ENCODE measurements at places on chromosomes 1 and 21. TPM values are rescaled to one million over a fixed set of nuclear protein-coding genes. Genes with fewer than 3 reads are reported as not detected.

The OR2L2 gene
- not detected for total RNA-seq

The KRTAP12-2 gene
- not detected for total RNA-seq

The RGS2 gene
- 10.7 TPM for total RNA-seq

The CR1 gene
- 3.7 TPM for total RNA-seq

DNA sequence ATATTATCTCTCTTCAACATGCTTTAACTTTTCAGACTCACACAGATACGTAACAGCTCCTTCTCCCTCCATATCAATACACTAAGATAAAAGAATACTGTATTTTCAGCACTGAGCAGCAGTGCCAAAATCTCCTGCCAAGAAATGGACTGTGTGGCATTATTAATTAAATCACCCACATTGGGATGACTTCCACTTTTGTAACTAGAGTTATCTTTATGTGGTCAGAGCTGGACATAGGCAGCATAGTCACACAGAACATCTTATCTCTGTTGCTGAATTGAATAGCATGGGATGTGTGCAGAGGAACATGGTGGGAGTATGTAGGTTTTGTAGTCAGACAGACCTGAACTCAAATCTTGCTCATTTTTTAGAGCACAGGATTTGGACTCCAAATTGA, 41.4 kb upstream of the CACYBP start:
- H3K4me3 ChIP-seq, result no peak overlapping the region
- DNase-seq, result no peak
- H3K27me3 ChIP-seq, result no peaks in the 10 kb centered on the region
- no peak overlapping the region for H3K27ac ChIP-seq

- no peak for DNase-seq
- H3K36me3 ChIP-seq, result no peaks in the 10 kb centered on the region
- no peaks in the 10 kb centered on the region for H3K27me3 ChIP-seq
- peaks cover 31% of the 10 kb centered on the region for H3K4me1 ChIP-seq
These were observed 4.6 kb downstream of the CD244 start for GRCh38 chr1:160858097-160858496.

- H3K4me3 ChIP-seq, result no peak overlapping the region
- DNase-seq, result no peak
- H3K27me3 ChIP-seq, result no peaks in the 10 kb centered on the region
- H3K4me1 ChIP-seq, result no peaks in the 10 kb centered on the region
- H3K36me3 ChIP-seq, result no peaks in the 10 kb centered on the region
- H3K27ac ChIP-seq, result no peak overlapping the region
These were observed 31.5 kb upstream of the KCNK1 start for GRCh38 chr1:233582439-233582838.

DNA sequence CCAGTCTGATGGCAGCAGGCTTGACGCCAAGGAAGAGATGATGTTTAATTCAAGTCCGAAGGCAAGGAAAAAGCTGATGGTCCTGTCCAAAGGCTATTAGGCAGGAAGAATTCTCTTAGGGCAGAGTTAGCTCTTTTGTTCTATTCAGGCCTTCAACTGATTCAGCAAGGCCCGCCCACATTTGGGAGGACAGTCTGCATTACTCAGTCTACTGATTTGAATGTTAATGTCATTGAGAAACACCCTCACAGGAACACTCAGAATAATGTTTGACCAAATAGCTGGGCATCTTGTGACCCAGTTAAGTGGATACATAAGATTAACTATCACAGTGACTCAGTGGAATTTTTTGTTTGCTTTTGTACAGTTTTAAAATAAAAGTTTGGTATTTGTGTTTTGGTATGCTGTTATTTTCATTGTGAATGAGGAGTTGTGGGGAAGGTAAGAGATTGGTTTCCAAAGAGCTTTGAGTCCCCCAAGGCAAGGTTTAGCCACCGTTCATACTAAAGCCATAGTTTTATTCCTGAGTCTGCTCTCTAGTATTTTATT, 1.7 kb upstream of the ZNF691 start:
- no peak overlapping the region for H3K27ac ChIP-seq
- no peaks in the 10 kb centered on the region for H3K36me3 ChIP-seq
- H3K27me3 ChIP-seq, result no peaks in the 10 kb centered on the region
- peaks cover 20% of the 10 kb centered on the region for H3K4me1 ChIP-seq
- H3K4me3 ChIP-seq, result no peak overlapping the region

- no peaks in the 10 kb centered on the region for H3K36me3 ChIP-seq
- no peaks in the 10 kb centered on the region for H3K4me1 ChIP-seq
- H3K4me3 ChIP-seq, result no peak overlapping the region
- DNase-seq, result no peak
These were observed 396.9 kb downstream of the ADGRL2 start for GRCh38 chr1:82197606-82198005.

Data from CD8-positive, alpha-beta memory T cell (primary cell).